ENCODE measurements at places on chromosomes 7 and 10.

- peak; percentile 39 for DNase-seq
Observed at GRCh38 chr10:119705434-119705831, 20.4 kb upstream of the INPP5F start.

- no peak for DNase-seq
Observed at GRCh38 chr10:5105626-5106025, 11.4 kb downstream of the AKR1C3 start.

DNA sequence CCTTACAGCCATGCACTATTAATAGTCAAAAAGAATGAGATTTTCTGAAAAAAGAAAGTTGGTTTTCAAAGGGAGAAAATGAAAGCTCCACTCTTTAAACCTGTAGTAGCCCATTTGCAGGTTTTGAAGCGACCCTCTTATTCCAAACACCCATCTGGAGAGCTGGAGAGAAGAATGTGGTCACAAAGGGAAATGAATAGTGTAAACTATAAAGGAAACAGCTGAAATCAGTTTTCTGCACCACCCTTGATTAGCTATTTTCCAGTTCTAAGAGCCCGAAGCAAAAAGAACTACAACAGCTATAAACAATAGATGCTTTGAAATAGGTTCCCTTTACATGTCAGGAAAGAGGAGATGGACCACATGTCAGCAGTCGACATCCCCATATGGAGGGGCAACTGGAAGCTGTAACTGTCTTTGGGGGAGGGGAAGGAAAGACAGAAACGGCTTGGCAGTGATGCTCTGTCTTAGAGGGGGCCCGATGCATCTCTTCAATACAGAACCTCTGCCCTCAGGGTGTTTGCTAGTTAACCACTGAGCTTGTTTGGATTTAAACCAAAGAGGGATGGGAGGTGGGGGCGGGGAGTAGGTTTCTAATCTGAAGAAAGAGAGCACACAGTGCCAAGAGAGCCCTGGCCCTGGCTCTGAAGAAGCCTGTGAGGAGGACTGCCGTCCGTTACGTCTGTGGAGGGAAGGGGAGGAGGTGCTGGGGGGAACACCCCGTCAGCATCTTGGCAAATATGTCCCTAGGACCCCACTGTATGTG, 55.3 kb downstream of the CPVL start:
- DNase-seq: no peak

DNA sequence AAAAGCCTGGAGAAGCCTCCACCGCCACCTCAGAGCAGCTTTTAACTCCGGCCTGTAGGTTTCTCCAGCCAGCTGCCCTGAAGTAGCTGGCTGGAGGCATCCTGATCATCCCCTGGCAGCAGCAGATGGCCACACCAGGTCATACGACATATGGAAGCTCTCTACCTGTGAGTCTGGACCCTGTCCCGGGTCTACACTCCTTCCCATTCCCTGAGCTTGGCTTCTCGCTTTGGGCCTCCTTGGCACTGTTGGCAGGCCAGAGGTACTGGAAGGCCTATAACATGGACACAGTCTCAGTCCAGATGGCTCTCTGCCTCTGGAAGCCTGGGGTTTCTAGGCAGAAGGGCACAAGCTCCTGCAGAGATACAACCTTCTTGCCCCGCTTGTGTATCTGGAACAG, 43.5 kb upstream of the TRIM8 start:
- DNase-seq: no peak

DNA sequence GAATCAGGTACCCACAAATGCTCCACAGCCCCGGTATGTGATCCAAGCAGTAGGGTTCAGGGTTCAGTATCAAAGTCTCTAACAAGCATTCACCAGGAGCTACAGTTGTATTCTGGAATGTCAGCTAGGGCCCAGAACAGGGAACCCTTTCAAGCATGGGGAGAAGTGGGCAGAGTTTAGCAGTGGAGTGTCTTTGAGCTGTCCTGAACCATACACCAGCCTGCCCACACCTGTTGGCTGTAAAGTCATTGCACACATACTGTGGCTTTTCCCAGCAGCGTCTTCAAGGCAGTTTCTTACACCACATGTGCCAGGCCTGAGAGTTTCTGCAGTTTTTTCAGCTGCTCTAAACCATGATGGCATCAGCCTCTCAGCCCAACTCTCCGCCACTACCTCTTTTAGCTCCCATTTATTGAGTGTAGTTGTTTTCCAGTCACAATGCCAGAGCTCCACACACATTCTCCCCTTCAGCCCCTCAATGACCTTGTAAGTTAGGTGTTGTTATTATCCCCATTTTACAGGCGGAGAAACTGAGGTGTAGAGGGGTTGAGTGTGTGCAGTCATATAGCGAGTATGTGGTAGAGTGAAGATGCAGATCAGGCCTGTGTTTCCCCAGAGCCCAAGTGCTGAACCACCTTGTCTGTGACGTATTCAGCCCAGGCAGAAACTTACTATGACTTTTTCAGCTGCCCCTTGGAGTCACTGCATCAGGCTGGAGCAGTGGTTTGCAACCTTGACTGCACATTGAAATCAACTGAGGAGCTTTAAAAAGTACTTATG, 83.1 kb downstream of the CHN2 start:
- peak; percentile 13 for DNase-seq

- no peak for DNase-seq
Observed at GRCh38 chr7:106999023-106999422, 45.5 kb upstream of the PRKAR2B start.

DNA sequence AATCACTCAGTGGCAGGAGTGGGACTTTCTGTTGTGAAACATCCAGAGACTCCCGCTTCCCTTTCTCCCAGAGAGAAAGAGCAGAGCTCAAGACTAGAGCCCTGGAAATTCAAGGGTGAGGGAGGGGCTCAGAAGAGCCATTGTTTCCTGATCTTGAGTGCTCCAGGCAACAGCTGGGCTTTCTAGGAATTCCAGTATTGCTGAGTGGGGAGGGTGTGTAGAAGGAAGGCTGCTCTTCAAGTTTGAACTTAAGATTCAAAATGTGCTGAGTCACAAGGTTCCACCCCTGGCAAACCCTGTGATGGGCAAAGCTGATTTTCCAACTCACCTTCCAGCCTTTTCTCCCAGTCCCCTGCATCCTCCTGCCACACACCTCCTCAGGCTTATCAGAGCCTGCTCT, 42.3 kb upstream of the MSRB2 start:
- DNase-seq: no peak

GRCh38 chr7:39745320-39745719, 121.9 kb downstream of the RALA start:
- DNase-seq: no peak

DNA sequence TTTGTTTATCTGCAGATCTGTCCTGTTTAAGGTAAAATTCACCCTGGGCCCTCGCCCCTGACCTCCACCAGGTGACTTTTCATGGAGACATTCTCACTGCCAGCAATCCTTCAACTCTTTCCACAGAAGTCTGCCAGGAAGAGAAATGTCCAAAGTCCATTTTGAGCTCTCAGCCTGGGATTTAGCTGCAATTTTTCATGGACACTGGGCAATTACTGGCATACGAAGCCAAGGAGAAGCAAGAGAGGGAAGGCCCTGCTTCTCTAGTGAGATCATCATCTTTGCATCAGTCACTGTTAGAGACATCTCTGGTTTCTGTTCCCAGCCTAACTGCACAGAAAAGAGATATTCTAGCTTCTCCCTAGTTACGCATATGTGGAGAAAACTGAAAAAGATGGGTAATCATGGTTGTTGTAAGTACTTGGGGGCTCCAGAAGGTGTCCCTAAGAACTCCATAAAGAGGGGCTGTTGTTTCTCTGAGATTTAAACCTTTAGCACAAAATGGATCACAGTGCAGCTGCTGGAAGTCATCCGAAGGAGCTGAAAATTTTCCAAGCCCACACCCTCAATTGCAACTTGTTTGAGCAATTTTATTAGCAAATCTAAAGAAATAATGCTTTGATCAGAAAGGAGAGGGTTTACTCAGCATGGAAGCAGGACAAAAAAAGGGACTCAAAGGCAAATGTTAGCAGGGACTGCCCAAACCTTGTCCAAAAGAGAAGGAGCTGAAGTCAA, 168.9 kb downstream of the SNX10 start:
- DNase-seq: no peak

- DNase-seq: no peak
Observed at GRCh38 chr10:955127-955819, 23.8 kb upstream of the LARP4B start.

DNA sequence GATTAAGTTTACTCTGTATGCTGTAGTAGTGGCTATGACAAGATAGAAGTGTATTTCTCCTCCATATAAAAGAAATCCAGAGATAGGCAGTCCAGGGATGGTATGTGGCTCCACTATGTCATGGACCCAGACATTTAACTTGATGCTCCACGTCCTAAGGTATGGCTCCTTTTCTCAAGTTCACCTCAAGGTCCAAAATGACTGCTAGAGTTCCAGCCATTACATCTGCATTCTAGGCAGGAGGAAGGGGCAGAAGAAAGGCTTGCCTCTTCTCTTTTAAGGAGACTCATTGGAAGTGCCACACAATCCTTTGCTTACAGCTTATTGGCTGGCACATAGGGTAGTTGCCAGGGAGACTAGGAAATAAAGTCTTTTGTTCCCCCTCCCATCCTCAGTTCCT, 27.7 kb upstream of the ATXN7L1 start:
- no peak for DNase-seq

DNA sequence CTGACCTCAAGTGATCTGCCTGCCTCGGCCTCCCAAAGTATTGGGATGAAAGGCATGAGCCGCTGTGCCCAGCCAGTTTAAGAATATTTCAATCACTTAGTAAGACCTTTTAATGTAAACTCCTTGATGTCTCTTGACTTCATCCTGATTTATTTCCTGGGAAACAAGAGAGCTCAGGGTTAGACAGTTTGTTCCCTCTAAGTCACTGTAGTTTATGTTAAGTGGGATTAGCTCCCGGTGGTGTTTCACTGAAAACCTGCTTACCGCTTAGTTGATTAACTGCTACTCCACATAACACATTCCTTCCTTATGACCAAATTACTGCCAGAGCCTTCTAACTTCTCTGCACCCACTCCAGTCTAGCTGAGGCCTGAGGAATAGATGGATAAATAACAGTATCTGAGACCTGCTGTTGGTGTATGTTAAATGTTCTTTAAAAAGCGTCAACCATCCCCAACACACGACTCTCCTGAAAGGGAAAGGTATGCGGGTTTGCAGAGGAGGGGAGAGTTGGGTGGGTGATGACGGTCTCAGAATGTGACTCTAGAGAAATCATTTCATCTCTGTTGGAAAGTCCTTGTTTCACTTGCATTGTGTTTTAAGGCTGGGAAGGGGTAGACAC, 48.7 kb downstream of the CREB3L2 start:
- DNase-seq: no peak

- no peak for DNase-seq
Observed at GRCh38 chr10:114259824-114260223, 20.8 kb downstream of the VWA2 start.

- no peak for DNase-seq
Observed at GRCh38 chr10:31876652-31877352, 51.8 kb downstream of the ARHGAP12 start.

DNA sequence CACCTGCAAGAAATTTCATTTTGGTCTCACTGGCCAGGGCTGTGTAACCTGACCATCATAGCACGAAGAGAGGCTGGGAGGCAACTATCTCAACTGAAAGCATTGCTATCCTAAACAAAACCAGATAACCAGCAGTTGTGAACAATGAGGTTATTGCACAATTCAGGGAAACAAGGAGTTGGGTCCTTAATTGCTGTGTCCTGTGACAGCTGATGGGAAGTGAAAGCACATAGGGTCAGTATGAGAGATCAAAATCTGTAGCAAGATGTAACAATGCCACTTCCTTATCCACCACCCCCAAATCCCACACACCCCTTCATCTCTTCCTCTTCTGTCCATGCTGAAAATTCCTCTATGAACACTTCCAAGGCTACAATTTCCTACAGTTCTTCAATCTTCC, 80.2 kb downstream of the HTR7 start:
- no peak for DNase-seq

- peak; percentile 62 for DNase-seq
Observed at GRCh38 chr10:6445671-6446316, 134.3 kb downstream of the PRKCQ start.

DNA sequence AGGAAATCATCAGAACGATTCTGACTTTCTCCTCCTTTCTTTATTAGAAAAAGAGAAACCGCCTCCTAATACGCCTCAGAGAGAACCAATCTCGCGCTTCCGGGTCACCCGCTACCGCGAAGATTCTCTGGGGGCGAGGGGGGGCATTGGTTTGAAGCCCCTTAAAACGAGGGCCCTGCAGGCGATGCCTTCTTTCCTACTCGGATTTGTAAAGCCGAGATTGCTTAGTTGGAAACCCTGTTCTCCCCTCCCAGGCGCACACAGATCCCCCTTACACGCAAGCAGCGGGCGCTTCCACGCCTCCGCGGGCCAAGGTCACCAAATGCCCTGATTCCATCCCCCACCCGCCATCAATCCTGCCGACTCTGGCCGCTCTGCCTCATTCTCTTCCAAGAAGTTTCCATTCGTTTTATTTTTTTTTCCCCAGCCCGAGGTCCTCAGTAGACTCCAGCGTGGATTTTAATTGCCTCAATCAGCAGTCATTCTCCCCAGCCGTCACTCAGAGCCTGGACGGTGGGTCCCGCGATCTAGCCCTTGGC, 1.1 kb upstream of the GAD2 start:
- no peak for DNase-seq

DNA sequence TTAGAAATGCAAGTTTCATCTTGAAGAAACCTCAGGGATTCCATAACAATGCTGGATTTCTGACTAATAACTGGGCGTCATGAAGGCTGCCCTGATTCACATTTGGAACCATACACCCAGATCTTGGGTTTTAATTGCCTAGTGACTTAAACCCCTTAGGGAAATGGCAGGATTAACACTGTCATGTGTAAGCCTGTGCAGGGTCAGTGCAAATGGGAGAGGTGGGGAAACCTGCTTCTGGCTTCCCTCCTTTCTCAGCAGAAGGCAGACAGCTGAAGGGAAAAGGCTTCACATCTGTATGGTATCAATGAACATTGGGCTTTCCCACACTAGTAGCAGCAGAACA, 364.2 kb downstream of the ANKRD30A start:
- no peak for DNase-seq

- no peak for DNase-seq
Observed at GRCh38 chr10:25786161-25786560, 147.9 kb upstream of the MYO3A start.

DNA sequence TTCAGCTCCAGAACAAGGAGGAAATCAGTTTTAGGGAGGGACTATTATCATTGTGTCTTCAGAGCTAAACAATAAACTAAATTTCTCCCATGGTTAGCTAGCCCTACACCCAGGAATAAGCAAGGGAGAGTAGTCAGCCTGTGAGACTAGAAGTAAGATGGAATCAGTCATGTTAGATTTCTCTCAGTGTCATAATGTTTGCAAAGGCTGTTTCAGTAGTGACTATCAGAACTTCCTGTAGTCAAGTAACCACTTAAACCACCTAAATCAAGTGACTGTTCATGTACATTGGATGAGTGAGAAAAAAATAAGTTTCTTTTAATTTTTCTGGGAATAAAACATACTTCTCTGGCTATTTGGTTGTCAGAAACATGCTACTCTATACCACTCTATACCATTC, 121.6 kb downstream of the KCND2 start:
- no peak for DNase-seq
